Fibroblast of pulmonary artery (primary cell): ENCODE measurements at places on chromosomes 13 and 19.

DNA sequence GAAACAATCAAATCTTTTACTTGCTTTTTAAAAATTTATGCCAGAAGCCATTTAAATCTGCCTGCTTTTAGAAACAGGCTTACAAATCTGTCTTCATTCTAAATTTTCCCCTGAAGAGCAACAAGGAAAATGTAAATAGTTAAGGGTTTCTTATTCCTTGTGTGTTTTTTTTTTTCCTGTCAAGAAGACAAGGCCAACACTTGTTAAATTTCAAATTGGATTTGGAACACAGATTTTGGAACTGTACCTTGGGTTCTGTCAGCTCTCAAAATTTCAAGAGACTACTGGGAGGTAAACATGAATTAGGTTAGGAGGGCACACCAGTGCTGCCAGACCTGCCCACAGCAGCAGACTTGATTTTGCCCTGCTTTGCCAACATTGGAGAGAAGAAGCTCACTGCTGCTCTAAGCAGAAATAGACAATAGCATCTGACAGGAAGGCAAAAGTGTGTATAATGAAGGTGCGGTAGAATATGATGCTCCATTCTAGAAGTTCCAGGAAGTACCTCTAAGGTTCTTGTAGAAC is 121.7 kb downstream of the NHLRC3 start:
- DNase-seq: no peak

- DNase-seq: no peak
These were observed 836.1 kb upstream of the PCDH20 start for GRCh38 chr13:62251734-62252133.

DNA sequence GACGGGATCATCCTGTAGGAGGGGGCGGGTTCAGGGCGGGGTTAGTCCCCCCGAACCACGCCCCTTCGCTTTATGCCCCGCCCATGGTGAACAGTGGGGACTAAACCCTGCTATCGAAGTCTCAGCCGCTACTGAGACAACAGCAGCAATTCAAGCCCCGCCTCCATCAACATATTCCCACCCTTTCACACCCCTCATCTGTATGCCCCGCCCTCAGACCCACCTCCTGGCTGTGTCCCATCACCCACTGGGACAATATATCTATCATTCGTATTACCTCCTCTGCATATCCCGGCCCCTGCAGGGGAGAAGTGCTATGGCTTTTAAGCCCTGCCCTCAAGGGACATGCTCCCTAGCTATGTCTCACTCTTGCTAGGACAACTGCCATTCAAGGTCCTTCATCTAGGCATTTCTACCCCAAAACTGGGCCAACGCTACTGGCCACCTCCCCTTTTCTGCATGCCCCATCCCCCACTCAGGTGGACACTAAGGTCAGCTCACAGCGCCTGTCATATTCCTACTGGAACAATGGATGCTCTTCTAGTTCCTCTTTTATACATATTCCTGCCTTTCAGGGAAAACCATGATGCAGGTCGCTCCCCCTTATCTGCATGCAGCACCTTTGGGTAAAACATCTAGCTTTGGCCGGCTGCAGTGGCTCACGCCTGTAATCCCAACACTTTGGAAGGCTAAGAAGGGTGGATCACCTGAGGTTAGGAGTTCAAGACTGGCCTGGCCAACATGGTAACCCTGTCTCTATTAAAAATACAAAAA is 11.9 kb downstream of the LRFN1 start:
- DNase-seq: no peak

DNA sequence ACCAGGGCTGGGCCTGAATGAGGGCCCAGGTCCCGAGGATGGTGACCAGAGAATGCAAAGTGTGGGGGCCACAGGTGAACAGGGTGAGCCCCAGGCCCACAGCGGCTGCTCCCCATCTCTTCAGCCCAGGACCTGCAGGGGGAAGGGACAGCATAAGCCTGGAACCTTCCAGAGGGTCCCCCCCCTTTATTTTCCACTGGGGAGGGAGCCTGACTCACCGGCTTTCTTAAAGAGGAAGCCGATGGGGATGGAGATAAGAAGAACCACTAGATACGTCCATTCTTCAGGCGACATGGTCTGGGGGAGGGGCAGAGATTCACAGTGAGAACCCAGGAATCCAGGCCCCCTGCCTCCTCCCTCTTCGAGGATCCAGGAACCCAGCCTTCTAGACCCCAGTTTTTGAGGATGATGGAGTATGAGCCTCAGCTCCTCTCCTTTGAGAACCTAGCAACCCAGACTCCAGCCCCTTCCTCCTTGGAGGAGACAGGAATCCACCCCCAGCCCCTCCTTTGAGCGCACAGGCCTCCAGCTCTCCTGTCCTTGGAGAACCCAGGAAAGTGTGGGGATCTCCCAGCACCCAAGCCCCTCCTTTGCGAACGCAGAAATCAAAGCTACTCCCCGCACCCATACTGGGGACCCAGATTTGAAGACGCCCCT is 1.0 kb downstream of the MBOAT7 start:
- peak; percentile 42 for DNase-seq

DNA sequence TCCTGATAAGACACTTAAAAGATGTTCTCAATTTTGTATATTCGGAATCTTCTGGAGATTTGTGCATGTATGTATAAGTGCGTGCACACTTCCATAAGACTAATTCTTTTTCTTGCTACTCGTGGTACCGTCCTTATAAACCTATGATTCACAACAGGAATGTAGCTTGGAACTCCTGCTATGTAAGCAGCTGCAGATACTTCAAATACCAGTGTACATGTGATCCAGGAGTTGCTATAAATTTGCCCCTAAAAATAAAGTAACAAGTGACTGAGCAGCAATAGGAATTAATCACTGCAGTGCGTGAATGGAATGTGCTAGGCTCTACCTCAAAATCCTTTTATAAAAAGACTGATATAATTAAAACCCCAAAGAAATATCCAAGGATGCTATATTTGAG is 214.9 kb downstream of the KLF5 start:
- peak; percentile 71 for DNase-seq

DNA sequence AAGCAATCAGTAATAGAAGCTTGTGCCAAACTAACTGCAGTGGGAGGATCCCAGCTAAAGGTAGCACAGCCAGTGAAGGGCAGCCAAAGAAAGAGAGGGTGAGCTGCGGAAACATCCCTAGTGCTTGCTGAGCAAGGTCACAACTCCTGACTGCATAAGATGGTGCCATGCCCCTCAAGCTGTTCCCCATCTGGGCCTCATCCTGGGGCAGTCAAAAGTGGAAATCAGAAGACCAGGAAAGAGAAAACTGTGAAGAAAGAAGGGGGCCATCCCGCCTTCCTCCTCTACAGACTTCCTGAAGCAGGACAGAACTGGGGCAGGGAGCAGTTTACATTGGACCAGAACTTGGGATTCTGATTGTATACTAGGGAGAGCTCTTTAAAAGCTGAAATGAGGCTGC is 159.2 kb downstream of the TNFSF13B start:
- no peak for DNase-seq

- DNase-seq: no peak
These were observed 20.8 kb downstream of the RANBP3 start for GRCh38 chr19:5957170-5957569.

- peak; percentile 99 for DNase-seq
These were observed 136.3 kb upstream of the SERP2 start for GRCh38 chr13:44237276-44237767.

- DNase-seq: no peak
These were observed 58.0 kb downstream of the MAP4K1 start for GRCh38 chr19:38559428-38560401.

DNA sequence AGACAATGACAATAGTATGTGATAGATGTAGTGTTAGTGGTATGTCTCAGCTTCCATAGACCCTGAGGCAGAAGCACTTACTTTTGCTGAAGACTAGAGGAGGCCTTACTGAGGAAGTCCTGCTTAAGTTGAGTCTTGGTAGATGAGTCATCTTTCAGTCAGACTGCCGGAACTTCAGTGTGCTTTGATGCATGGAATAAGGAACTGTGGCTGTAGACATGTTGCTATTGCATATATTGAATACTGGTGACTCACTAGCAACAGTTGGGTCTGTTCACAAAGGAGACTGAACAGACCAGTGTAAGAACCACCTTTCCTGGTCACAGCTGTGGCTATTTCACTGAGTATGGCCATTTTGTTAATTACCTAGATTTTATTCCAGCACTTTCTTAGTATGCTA is 1000.6 kb downstream of the OLFM4 start:
- DNase-seq: no peak

GRCh38 chr19:16888629-16889365 is at the start of gene F2RL3:
F2RL3 (plus strand) TSS chr19:16888999; CDS start chr19:16889190, 191 bp downstream.
- peak; percentile 68 for DNase-seq

DNA sequence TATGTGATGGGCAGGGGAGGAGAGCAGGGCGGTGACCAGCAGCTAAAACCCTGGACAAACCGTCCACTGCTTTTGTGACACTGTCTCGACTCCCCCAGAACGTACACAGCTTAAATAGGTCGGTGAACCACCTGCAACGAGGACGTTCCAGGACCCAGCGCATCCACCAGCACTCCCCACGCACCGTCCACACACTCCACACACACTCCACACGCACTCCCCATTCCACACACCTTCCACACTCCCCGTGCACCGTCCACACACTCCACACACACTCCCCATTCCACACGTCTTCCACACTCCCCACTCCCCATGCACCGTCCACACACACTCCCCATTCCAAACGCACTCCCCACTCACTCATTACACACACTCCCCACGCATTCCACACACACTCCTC is 38.3 kb upstream of the C13orf46 start:
- DNase-seq: no peak

- DNase-seq: peak; percentile 55
These were observed 4.0 kb upstream of the ZNF628 start for GRCh38 chr19:55472463-55472862.

GRCh38 chr19:4012975-4013634 is 5.6 kb downstream of the PIAS4 start:
- no peak for DNase-seq

GRCh38 chr13:79245937-79246577 is 160.0 kb downstream of the RBM26 start:
- DNase-seq: no peak

DNA sequence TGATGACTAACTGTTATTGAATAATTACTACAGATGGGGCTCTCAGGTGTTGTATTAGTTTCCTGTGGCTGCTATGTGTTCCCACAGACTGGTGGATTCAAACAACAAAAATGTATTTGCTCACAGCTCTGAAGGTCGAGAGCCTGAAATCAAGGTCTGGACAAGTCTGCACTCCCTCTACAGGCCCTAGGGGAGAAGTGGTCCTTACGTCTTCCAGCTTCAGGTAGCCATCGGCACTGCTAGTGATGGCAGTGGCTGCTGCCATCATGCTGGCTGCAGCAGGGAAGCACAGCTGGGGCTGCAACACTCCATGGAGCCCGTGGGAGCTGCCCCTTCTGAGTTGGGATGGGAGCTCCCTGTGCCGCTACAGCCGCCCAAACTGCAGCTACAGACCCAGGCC is 1.9 kb downstream of the TEX26 start:
- DNase-seq: no peak

GRCh38 chr19:8109890-8110662 is 39.3 kb downstream of the FBN3 start:
- no peak for DNase-seq

- no peak for DNase-seq
These were observed 1023.5 kb downstream of the PCDH17 start for GRCh38 chr13:58655086-58655485.

GRCh38 chr19:46288896-46289588 is 7.8 kb upstream of the HIF3A start:
- DNase-seq: peak; percentile 98

- peak; percentile 73 for DNase-seq
These were observed at the start of gene SMAD9 for GRCh38 chr13:36919833-36920615. SMAD9 (minus strand) TSS chr13:36920238; CDS start chr13:36879689, 40,549 bp downstream.

DNA sequence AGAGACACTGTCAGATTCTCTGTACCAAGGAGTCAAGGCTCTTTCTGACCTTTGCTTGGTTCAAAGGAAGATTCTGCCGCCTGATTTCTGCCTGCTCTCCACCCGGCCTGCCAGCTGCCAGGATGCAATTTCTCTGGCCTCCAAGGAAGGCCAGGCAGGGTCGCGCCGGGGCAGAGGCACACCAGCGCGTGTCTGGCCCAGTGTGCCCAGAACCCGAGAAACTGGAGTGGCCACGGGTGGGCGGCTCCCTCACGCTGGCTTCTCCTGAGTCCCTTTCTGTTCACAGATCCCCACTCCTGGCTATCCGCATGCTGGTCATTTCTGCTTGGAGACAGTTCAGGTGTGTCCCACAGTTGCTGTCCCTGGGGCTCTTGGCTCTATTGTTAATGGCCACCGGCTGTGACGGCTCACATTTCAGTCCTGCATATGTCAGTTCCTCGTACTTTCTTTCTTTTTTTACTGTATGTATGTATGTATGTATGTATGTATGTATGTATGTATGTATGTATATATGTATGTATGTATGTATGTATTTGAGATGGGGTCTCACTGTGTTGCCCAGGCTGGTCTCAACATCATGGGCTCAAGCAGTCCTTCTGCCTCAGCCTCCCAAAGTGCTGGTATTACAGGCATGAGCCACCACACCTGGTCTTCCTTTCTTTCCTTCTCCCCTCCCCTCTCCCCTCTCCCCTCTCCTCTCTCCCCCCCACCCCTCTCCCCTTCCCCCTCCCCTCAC is 16.9 kb downstream of the TMPRSS9 start:
- no peak for DNase-seq

DNA sequence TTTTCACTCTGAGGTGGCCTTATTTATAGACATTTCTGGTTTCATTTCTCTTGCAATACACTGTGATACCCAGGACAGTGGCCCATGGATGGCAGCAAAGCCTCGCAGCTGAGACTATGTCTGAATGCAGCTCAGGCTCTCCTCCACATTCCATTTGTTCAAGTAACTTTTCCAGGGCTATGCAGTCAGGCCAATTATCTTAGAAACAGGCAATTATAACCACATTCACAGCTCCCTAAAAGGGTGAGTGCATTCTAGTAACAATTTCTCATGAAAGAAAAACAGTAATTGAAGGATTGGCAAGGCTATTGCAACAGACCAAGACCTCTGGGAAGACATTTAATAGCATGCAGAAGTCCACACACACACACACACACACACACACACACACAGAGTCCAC is 264.0 kb downstream of the TBC1D4 start:
- peak; percentile 50 for DNase-seq

- DNase-seq: no peak
These were observed 377 bp downstream of the CA11 start for GRCh38 chr19:48645620-48646000.

GRCh38 chr13:53490752-53491151 is 462.1 kb downstream of the OLFM4 start:
- DNase-seq: no peak

GRCh38 chr19:2957160-2957559 is 12.4 kb upstream of the ZNF77 start:
- DNase-seq: no peak
